Dermis blood vessel endothelial cell (primary cell): ENCODE measurements at places on chromosomes 13 and 19. TPM values are rescaled to one million over a fixed set of nuclear protein-coding genes. Genes with fewer than 3 reads are reported as not detected.

NALCN gene
- 12.9 TPM in 2 replicates for total RNA-seq

- DNase-seq, result peak; percentile 2
These were observed 12.1 kb downstream of the UFM1 start for GRCh38 chr13:38361542-38362262.

DNA sequence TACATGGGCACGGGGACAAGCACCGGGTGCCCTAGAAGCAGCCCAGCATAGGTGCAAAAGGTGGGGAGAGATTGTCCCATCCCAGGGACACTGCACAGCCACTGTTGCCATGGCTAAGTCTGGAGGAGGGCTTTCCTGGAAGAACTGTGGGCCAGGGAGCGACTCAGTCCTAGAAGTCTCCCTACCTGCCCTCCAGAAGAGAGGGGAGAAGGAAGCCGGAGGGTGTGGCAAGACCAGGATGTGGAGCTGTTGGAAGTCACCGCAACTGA is 2.3 kb upstream of the FBN3 start:
- DNase-seq, result no peak

DNA sequence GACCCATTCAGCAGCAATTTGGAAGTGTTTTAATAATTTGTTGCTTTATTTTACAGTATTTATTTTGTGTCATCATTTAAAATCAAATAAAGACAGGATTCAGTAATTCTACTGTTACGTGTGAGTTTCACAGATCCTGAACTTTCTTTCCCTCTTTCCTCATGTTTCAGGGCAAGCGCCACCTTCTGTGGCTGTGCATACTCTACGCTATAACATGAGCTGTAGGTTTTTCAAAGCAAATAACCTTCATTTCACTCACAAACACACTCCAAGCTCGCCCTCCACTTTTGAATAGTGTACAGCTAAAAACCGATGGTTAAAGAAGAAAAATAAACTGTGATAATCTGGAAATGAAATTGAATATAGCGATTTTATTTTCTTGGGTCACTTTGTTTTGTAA is 753.3 kb downstream of the OLFM4 start:
- DNase-seq, result no peak

DNA sequence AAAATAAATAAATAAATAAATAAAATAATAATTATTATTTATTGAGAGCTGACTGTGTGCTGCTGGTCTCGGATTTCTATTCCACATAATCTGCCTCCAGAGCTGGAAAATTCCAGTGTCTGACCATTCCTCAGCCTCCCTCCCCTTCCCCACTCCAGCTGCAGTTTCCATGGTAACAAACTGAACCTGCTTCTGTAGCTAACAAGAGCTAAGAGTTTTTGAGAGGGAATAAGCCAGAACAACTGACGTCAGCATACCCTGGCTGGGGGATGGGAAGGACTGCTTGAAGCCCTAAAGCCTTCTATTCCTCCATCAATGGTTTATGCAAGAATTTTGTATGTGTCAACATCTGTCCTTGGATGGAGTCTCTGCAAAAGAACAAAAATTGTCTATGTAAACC is 26.0 kb upstream of the PEG3 start:
- DNase-seq, result no peak
